ENCODE measurements at places on chromosomes 12 and 14. TPM values are rescaled to one million over a fixed set of nuclear protein-coding genes. Genes with fewer than 3 reads are reported as not detected.

The PLEK2 gene
- 1.8 TPM for total RNA-seq

GRCh38 chr14:71190770-71191374, 283.6 kb downstream of the PCNX1 start:
- DNase-seq: no peak

- no peak for DNase-seq
These were observed 18.3 kb upstream of the LRP1-AS start for GRCh38 chr12:57165741-57166140.

DNA sequence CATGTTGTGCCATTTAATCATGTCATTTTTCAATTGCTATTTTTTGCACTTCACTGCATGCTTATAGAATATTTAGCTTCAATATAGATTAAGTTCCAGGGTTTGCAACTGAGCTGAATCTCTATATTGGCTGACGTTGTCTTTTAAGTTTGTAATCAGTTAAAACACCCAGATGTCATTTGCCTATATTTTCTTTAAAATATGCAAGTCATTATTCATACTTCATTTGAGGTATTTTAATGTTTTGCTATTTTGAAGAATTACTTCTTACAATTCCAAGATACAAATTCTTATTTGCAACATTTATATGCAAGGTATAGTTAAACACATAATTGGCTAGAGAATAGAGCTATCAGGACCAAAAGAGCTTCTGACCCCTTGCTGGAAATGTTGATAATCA, 175.0 kb upstream of the NPAS3 start:
- no peak for DNase-seq

The IKZF4 gene
- 10.5 TPM for total RNA-seq

DNA sequence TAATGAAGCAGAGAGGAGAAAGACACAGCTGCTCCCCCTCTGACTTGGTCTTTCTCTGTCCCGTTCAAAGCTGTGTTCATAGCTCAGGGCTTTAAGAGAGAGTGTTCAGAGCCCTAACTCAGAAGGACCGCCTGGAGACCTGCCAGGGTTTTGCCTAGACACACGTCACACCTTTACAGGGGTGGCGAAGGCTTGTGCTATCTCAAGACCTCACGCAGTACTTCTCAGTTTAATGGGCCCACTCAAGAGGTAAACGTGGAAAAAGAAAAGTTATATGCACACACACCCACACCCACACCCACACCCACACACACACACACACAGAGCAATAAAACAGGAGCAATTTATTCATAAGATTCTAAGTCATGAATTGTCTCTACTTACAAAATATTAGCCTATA, 374.3 kb downstream of the C12orf75 start:
- no peak for DNase-seq

- DNase-seq: no peak
These were observed 157.5 kb downstream of the C12orf75 start for GRCh38 chr12:105487963-105488362.

GRCh38 chr14:79356040-79356439, 855.3 kb downstream of the DIO2 start:
- DNase-seq: no peak

DNA sequence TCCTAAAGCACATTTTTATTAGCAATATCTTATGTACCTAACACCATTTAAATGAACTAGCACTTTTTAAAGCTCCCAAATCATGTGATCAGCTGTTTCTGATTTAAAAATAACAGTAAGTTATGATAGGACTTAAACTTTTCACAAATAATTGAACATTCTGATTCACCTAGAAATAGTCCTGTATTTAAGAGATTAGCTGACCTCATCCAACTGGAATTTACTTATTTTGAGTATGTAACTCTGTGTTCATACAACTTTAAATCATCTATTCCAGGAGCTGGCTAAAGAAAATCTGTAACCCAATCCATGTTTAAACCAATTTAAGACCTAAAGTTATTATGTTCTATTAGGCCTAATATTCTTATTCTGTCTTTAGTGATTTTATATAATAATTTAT, 184.3 kb downstream of the CCDC91 start:
- no peak for DNase-seq

The CACNA1C gene
- 0.08 TPM for total RNA-seq

DNA sequence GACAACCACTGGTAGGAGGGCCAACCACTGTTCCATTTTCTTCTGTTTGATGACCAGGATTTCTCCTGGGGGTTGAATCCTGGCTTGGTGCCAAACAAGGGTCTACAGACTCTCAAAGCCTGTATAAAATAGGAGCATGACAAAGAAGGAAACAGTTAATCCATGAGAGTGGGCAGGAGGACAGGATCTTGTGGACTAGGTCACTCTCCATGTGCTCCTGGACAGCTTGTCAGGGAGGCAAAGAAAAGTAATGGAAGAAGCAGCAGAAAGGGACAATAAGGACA, 243.7 kb downstream of the AKAP6 start:
- DNase-seq: no peak
